ENCODE measurements at places on chromosomes 16 and 17.

- DNase-seq, result no peak
Observed at GRCh38 chr17:39922006-39922405, 3.6 kb upstream of the GSDMB start.

DNA sequence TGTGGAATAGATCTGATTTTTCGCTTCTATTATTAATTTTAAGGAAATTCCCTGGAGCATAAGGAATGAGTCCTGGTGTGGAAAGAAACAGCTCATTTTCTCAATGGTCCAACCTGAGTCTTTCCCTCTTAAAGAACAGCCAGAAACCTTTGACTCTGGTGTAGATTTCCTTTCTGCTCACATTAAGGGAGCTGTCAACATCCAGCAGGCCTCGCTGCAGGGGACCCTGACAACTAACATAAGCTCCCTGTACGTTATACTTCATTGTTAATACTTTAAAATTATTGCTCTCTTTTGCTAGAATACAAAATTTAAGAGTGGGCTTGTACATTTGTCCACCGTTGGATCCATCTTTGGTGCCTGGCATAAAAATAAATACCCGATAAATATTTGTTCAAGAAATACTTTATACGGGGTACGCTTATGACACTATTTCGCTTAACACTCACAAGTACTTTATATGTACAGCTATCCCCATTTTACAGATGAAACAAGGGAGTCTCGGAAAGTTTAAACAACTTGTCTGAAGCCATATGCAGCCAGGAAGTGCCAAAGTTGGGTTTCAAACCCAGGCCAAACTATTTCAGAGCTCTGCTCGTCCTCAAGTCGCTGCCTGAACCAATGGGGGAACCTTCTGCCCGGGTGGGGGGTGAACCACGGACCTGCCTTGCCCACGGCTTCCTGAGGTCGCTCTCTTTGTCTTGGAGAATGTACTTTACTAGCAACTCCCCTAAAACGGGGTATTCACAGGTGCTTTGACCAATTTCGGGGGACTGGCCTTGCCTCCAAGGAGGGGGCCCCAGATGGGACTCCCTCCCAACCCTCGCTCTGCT is 611 bp downstream of the SMARCE1 start:
- no peak for DNase-seq

- no peak for DNase-seq
Observed at GRCh38 chr16:82626791-82627261, at the start of gene CDH13. Gene CDH13, plus strand, starts transcription at chr16:82626969.

GRCh38 chr17:1724869-1725641 is 551 bp downstream of the WDR81 start:
- no peak for DNase-seq

DNA sequence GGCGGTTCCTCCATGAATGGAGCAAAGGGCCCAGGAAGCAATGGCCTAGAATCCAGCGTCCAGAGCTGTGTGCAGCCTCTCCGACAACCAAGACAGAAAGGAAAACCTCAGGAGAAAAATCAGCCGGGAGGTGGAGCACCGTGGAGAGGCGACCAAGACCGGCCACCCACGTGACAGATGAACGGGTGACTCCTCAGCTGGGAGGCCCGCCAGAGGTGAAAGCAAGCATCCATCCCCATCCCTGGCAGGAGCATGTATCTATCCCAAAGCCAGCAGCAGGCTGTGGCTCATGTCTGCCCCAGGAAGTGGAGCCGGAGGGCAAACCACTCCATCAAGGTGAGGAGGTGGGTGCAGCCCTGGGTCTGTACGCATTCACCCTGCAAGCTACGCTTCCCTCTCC is 52.1 kb downstream of the FOXL1 start:
- no peak for DNase-seq

DNA sequence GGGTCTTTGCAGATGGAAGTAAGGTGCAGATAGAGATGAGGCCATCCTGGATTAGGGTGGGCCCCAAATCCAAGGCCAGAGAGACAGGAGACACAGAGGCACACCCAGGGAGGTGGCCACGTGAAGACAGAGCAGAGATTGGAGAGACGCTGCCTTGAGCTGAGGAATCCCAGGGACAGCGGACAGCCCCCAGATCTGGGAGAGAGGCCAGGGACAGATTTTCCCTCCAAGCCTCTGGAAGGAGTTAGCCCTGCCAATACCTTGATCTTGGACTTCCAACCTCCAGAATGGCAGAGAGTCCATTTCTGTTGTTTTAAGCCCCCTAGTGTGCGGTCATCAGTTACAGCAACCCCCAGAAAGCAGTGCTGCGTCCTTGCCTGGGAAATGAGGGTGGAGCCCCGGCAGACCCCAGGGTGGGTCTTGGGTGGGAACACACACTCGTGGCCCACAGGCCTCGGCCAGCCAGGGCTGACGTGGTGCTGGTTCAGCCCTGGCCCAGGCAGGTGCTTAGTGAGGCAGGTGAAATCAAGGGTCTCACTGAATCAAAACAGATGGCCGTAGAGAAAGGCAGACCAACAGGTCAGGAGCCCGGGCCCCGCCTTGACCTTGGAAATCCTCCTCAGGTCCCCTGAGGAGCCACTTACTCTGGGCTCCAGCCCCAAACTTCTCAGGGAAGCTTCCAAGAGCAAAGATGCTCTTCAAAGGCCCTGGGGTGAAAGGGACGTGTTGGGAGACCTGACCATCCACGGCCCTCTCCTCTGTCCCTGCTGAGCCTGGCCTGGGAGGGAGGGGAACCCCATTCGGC is 169.3 kb downstream of the RBFOX3 start:
- DNase-seq, result no peak

Measured in cortex of kidney (tissue), 1 donor.